ENCODE measurements at places on chromosomes 2 and 18. TPM values are rescaled to one million over a fixed set of nuclear protein-coding genes. Genes with fewer than 3 reads are reported as not detected.

The GLB1L gene
- 2.4 TPM for total RNA-seq

DNA sequence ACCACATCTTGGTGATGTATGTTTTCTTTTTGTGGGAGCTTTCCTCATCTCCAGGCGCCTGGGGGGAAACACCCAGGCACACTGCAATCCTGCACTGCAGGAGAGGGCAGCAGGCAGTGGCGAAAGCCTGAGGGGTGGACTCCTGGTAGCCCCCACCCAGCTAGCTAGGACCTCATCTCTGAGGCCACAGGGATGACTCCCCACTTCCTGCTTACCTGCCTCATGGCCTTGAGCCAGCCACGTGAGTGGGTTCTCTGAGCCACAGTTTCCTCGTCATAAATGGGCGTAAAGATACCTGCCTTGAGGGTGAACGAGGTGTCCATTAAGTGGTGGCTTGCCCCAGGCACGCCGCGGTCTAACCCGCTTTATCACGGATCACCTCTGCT is 19.1 kb downstream of the TRAF3IP1 start:
- no peaks in the 10 kb centered on the region for H3K4me1 ChIP-seq
- no peak for DNase-seq
- H3K36me3 ChIP-seq: no peaks in the 10 kb centered on the region
- H3K4me3 ChIP-seq: no peak overlapping the region

GRCh38 chr2:166127217-166128155 is at the start of gene SCN1A:
SCN1A (minus strand) TSS chr2:166128020; CDS start chr2:166073621, 54,399 bp downstream.
- H3K36me3 ChIP-seq: no peaks in the 10 kb centered on the region
- H3K4me3 ChIP-seq: no peak within 1 kb of the TSS
- H3K27ac ChIP-seq: no peak within 1 kb of the TSS
- H3K4me1 ChIP-seq: no peaks in the 10 kb centered on the region
- H3K27me3 ChIP-seq: no peaks in the 10 kb centered on the region
- DNase-seq: no peak

DNA sequence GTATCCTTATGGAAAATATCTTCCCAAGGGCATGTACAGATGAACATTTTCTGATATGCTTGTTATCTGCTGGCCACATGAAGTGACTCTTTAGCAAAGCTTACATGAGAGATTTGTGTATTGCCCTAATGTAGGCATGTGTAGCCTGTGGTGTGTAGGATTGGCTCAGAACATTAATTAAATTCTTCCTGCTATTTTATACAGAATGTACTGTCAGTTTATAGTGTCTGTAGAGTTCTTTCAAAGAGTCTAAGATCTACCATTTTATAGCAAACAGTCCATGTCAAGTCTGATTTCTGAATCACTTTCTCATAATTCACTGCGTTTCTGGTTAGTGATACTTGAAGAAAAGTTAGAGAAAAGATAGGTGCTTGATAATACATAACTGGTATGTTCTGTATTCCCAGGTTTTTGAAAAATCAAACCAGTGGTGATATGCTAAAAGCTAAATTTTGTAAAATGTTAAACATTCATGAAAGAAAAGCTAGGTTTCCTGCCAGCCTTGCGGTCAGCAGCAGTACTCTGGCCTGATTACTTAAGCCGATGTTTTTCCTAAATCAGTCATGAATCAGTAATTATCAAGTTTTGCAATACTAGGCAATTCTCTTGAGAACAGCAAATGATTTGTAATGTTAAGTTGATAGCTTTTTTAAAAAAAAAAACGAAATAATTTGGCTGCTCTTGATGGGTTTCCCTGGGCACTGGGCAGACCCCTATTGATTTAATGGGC is 30.9 kb upstream of the EFEMP1 start:
- H3K27me3 ChIP-seq: no peaks in the 10 kb centered on the region
- DNase-seq: no peak
- no peaks in the 10 kb centered on the region for H3K36me3 ChIP-seq
- H3K27ac ChIP-seq: no peak overlapping the region
- H3K4me3 ChIP-seq: no peak overlapping the region

DNA sequence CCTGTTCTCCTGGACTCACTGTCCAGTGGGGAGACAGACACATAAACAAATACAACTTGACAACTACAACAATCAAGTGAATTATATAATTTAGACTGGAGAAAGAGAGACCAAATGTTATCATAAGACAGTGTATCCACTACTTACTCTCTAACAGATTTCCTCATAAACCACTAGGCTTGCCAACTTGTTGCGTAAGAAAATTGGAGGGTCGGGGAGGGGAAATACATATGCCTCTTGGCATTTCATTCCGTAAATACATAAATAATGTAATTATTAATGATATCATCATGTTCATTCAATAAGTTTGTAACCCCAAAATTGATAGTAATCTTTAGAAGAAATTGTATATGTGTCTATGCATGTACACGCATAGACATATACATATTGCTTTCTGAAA is 14.9 kb downstream of the RAB6D start:
- no peaks in the 10 kb centered on the region for H3K36me3 ChIP-seq
- H3K27me3 ChIP-seq: no peaks in the 10 kb centered on the region
- H3K4me1 ChIP-seq: no peaks in the 10 kb centered on the region
- H3K4me3 ChIP-seq: no peak overlapping the region
- no peak overlapping the region for H3K27ac ChIP-seq
- DNase-seq: no peak

DNA sequence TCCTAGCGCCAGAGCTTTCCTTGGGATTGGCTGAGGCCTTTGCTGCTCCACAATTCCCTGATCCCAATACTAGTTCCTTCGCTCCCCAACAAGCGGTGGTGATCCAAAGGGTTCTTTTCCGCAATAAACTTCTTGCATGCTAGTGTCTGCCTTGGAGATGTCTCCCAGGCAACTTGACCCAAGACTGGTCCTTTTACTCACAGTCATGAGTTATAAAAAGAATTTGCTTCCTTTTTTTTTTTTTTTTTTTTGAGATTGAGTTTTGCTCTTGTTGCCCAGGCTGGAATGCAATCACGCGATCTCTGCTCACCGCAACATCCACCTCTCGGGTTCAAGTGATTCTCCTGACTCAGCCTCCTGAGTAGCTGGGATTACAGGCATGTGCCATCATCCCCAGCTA is 89.8 kb upstream of the SP3 start:
- DNase-seq: no peak
- no peaks in the 10 kb centered on the region for H3K4me1 ChIP-seq
- no peaks in the 10 kb centered on the region for H3K27me3 ChIP-seq
- H3K4me3 ChIP-seq: no peak overlapping the region
- H3K36me3 ChIP-seq: no peaks in the 10 kb centered on the region

GRCh38 chr2:79082987-79083386 is 4.8 kb downstream of the REG1B start:
- H3K27ac ChIP-seq: no peak overlapping the region
- peak; percentile 62 for DNase-seq
- no peak overlapping the region for H3K4me3 ChIP-seq
- H3K36me3 ChIP-seq: no peaks in the 10 kb centered on the region

The HRH4 gene
- total RNA-seq: not detected

The MYCN gene
- 0.37 TPM for total RNA-seq

The RESP18 gene
- total RNA-seq: not detected

- no peaks in the 10 kb centered on the region for H3K27me3 ChIP-seq
- no peaks in the 10 kb centered on the region for H3K36me3 ChIP-seq
- no peak overlapping the region for H3K4me3 ChIP-seq
- DNase-seq: no peak
- no peak overlapping the region for H3K27ac ChIP-seq
- H3K4me1 ChIP-seq: no peaks in the 10 kb centered on the region
These were observed 99.4 kb upstream of the MSH2 start for GRCh38 chr2:47303341-47304148.

- H3K4me1 ChIP-seq: peaks cover 11% of the 10 kb centered on the region
- no peak overlapping the region for H3K4me3 ChIP-seq
- peak; percentile 81 for DNase-seq
- peak overlapping the region; percentile 30 for H3K27ac ChIP-seq
- no peaks in the 10 kb centered on the region for H3K27me3 ChIP-seq
These were observed 4.7 kb upstream of the KCNK3 start for GRCh38 chr2:26687801-26688200.

- peak overlapping the region; percentile 20 for H3K27ac ChIP-seq
- no peak for DNase-seq
- no peaks in the 10 kb centered on the region for H3K27me3 ChIP-seq
- peaks cover 10% of the 10 kb centered on the region for H3K4me1 ChIP-seq
- no peaks in the 10 kb centered on the region for H3K36me3 ChIP-seq
These were observed 1232.3 kb upstream of the ZEB2 start for GRCh38 chr2:145752091-145752806.

DNA sequence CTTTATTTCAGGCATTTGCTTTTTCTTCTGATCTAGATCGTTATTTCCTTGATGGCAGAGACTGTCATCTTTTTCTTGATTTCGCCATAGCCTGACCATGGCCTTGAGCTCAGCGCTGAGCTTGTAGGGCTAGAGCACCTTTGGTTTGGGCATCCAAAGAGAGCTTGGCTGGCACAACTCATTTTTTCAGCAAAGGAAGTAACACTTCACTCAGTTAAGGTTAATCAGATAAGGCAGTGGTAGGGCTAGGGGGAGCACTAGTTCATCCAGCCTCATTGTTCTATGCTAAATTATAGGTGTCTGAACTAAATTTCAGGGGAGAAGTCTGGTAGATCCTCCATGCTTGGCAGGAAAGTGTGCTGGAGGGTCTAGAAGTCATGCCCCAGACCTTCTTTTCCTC is 125.0 kb downstream of the SETBP1 start:
- no peaks in the 10 kb centered on the region for H3K27me3 ChIP-seq
- DNase-seq: no peak
- H3K4me3 ChIP-seq: no peak overlapping the region
- H3K36me3 ChIP-seq: no peaks in the 10 kb centered on the region

DNA sequence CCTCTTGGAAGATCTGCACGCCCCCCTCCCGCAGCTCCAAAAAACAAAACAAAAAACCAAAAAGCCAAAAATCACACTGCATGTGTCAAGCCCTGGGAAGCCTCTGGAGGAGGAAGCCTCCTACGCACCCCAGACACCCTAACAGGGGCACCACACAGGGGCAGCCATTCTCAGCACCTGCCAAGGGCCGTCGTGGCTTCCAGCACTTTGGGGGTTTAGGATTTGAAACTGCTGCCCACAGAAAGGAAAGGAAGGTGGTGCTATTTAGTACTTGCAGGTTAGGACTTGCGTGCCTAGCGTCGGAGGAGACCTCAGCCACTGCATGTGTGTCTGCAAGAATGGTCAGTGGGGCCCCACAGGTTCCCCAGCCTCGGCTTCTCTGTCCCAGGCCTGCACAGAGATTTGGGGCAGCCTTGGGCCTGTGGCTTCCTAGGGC is 419 bp upstream of the GPR55 start:
- H3K4me3 ChIP-seq: no peak overlapping the region
- no peak overlapping the region for H3K27ac ChIP-seq
- H3K4me1 ChIP-seq: no peaks in the 10 kb centered on the region
- DNase-seq: no peak

DNA sequence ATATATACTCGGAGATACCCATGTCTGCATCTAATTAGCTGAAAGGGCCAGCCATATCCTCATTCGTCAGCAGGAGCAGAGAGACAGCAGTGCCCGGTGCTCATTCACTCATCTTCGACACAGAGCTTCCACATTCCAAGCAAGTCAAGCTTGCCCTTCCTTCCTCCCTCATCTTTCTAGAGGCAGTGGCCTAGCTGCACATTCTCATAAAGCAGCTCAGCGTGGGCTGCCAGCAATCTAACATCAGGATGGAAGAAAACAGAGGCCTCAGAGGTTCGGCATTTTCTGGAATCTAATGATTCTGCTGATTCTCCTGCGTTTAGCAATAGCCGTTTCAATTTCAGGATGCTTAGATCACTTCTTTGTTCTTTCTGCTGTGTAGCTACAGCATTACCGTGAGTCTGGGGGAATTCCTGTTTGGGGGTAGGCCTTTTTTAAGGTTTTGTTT is 68.8 kb downstream of the CLHC1 start:
- H3K4me3 ChIP-seq: no peak overlapping the region
- H3K36me3 ChIP-seq: no peaks in the 10 kb centered on the region
- peaks cover 78% of the 10 kb centered on the region for H3K4me1 ChIP-seq
- H3K27ac ChIP-seq: peak overlapping the region; percentile 86
- no peaks in the 10 kb centered on the region for H3K27me3 ChIP-seq

DNA sequence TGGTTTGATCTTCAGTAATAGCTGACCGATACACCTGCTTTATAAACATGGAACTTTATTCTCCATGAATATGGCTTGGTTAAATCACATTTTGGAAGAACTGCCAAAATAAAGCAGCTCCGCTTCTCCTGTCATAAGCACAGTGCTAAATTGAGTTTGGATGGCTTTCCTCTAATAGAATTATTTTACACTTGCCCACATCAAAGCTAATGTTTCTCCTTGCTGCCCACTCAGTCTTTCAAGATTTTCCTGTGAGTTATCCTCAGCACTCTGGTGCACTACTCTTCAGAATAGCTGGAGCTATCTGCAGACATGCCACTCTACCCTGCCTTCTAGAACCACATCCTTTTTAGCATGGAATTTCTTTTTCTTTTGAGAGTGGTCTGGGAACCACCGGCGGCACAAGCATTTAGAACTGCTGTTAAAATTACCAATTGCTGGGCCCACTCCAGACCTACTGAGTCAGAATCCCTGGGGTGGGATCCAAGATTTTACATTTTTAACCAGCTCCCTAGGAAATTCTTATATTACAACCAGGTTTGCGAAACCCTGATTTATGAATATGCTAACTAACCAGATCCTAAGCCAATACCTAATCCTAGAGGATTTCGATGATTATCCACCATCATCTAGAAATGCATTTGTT is 283.3 kb downstream of the AFF3 start:
- H3K27me3 ChIP-seq: no peaks in the 10 kb centered on the region
- H3K27ac ChIP-seq: no peak overlapping the region
- H3K36me3 ChIP-seq: no peaks in the 10 kb centered on the region
- no peak for DNase-seq

The CRYGC gene
- not detected for total RNA-seq

The GAREM2 gene
- 2.8 TPM for total RNA-seq

The CPO gene
- total RNA-seq: 0.12 TPM

The HOXD8 gene
- total RNA-seq: 0.67 TPM

The TUBA3D gene
- not detected for total RNA-seq

GRCh38 chr18:2515908-2516625 is 55.2 kb downstream of the METTL4 start:
- no peaks in the 10 kb centered on the region for H3K36me3 ChIP-seq
- peaks cover 3% of the 10 kb centered on the region for H3K4me1 ChIP-seq
- no peak for DNase-seq
- H3K27ac ChIP-seq: no peak overlapping the region
- H3K27me3 ChIP-seq: no peaks in the 10 kb centered on the region

The SATB2 gene
- 4.8 TPM for total RNA-seq

- H3K27me3 ChIP-seq: no peaks in the 10 kb centered on the region
- no peak overlapping the region for H3K27ac ChIP-seq
- H3K36me3 ChIP-seq: no peaks in the 10 kb centered on the region
- DNase-seq: no peak
- H3K4me1 ChIP-seq: no peaks in the 10 kb centered on the region
These were observed 43.7 kb downstream of the POU3F3 start for GRCh38 chr2:104897515-104898184.

Measured in pancreas (tissue), 10 donors.